ENCODE measurements at places on chromosomes 2 and 18.

DNA sequence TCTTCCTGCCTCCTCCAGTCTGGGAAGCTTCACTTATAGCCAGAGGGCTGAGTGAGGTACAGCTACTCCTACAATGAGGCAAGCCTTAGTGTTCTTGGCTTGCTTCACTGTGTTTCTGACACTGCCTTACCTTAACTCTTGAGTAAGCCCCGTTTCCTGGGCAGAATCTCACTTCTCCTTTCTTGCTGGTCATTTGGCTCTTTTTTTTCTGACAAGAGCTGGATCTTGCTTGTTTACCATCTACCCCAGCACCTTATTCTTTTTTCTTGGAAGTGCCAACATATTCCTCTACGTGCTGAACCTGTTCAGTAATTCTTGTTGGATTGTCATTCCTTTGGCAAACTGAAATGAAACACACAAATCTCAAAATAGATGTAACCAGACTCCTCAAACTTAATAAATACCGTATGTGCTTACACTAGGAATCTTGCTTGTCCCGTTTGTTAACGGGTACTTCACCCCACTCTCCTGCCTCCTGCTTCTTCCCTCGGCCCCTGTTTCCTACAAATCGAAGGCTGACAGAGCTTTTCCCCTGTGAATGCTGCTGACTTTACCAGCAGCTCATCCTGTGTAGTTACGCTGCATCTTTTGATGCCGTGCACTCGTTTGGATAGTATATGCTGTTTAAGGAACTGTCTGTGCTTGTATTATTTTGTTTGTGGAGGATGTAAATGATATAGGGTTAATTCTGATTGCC lies 132.2 kb downstream of the FMNL2 start:
- no peak for DNase-seq

- DNase-seq, result no peak
Observed at GRCh38 chr2:231146665-231147064, 21.8 kb upstream of the HTR2B start.

DNA sequence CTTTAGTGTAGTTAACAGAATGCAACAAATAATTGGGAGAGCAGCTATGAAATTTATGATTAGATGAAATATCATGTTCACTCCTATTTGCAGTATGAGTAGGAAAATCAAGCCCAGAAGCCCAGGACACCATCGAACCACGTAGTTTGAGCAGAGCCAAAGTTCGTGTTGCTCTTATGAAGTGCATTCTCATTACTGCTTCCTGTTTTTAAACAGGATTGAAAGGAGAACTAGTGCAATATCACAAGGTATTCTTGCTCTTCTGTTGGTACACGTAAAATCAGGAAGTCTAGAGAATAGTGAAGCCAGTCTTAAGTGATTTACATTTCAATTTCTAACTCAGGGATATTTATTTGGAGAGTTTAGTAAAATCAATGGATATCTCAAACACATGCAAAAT lies 21.1 kb downstream of the ARHGAP15 start:
- no peak for DNase-seq

DNA sequence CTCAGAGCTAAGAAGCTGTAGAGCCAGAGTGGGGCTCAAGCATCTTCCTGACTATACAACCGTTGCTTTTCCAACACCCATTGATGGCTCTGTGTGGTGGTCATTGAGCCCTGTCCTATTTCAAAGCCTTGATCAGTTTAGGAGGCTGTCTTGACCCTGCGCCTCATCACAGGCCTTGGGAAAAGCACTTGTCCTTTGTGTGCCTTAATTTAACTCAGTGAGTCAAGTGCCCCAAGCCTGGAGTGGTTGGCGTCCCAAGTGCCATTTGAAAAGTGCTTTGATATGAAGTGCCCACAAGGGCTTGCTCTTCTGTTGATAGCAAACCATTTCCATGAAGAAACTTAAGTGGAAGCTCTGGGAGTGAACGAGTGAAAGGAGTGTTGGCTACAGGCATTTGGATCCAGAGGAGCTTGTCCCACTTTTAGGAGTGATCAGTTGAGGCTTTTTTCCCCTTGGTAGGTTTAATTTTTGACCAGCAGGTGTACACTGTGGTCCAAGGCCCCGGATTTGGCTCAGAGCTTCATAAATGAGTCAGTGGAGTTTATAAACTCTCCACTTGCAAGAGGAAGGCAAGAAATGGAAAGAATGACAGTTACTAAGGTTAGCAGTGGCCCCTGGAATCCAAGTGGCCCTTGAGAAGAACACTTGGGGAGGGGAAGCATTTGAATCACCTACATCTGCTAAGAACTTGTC lies 50.3 kb downstream of the ACTR2 start:
- DNase-seq, result no peak

DNA sequence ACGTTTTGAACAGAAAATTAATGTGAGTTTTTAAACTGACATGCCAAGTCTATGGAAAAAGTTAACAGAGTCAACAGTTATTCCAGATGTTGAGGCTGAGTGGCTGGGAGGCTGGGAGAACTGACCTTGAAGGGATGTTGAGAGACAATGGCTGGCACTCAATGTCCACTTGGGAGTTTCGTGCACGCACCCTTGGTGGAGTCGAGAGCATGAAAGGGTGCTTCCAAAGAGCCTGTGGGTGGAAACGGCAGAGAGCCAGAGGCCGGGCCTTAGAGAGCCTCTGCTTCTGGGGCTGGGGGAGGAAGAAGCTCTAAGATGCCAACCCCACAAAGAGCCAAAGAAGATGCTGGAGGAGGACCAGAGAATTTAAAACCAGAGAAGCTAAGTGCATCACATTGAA lies 63.4 kb upstream of the L3MBTL4 start:
- no peak for DNase-seq

- no peak for DNase-seq
Observed at GRCh38 chr2:150585221-150585971, 97.9 kb upstream of the RND3 start.

DNA sequence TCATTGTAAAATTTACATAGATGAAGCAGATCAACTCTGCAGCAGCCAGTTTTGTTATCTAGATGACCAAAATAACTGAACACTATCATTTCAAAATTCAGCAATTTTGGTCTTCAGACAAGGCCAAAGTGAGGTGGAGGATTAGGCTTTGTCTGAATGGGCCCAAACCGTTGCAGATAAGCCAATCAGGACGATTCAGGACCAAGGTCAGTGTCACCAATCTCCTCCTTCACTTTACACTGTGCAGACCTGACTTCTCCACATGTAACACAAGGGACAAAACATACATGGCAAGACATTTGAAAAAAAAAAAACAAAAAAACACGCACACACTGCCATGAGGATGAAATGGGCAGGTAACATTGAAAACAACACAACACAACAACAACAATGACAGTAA lies 211.2 kb downstream of the NAPG start:
- no peak for DNase-seq

DNA sequence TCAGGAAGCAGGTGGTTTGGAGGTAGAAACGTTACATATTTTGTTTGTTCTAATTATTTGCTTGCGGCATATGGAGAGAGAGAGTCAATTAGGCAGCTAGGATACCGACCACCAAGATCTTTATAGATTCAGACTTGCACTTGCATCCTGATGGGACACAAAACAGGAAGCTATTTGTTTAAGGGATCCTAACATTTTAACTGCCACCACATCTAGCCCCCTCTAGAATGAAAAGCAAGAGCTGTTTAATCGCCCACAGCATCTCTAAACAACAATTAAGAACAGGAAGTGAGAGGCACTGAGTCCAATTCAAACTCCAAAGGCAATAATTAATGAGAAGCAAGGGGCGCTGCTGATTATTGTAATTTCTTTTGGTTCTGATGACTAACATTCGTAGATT lies 182.0 kb upstream of the LINC00305 start:
- no peak for DNase-seq

- no peak for DNase-seq
Observed at GRCh38 chr2:85864654-85865053, 24.1 kb downstream of the ST3GAL5 start.

DNA sequence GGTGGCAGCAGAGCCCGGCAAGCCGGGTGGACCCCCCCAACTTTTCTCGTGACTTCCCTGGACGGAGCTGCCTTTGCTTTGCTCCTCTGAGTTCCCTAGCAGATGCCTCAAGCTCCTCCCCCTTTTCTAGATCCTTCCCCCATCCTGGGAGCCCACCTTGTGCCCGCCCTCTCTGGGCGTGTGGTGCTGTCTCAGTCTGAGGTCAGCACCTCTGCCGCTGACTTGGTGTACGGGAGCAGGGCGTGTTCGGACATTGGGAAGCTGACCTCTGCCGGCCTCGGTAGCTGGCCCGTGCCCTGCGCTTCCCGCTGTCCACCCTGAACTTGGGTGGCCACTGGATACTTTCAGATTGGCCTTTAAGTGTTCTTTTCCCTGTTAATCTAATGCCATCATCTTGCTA lies 19.6 kb upstream of the ESPNL start:
- no peak for DNase-seq

GRCh38 chr18:24926649-24927048 lies 425.3 kb downstream of the ZNF521 start:
- DNase-seq, result no peak

GRCh38 chr2:45908316-45909170 lies 257.1 kb downstream of the PRKCE start:
- no peak for DNase-seq

GRCh38 chr2:122627388-122627787 lies 871.9 kb downstream of the TSN start:
- no peak for DNase-seq

- no peak for DNase-seq
Observed at GRCh38 chr2:150532879-150533278, 45.4 kb upstream of the RND3 start.

DNA sequence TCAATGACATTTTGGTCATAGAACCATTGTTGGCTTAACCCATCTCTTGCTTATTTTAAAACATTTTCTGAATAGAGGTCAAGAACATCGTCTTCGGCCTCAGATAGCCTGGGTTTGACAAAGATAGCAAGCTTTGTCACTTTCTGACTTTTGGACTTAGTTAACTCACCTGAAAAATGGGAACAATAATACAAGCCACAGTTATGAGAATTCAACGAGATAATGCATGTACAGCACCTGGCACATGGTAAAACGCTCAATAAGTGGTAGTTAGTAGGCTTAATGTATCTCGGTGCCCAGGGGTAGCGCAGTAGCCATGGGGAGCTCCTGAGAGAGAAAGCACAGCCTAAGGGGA lies 446 bp upstream of the COPS7B start:
- DNase-seq, result no peak

- no peak for DNase-seq
Observed at GRCh38 chr18:57333940-57334339, 18.4 kb upstream of the ST8SIA3 start.

DNA sequence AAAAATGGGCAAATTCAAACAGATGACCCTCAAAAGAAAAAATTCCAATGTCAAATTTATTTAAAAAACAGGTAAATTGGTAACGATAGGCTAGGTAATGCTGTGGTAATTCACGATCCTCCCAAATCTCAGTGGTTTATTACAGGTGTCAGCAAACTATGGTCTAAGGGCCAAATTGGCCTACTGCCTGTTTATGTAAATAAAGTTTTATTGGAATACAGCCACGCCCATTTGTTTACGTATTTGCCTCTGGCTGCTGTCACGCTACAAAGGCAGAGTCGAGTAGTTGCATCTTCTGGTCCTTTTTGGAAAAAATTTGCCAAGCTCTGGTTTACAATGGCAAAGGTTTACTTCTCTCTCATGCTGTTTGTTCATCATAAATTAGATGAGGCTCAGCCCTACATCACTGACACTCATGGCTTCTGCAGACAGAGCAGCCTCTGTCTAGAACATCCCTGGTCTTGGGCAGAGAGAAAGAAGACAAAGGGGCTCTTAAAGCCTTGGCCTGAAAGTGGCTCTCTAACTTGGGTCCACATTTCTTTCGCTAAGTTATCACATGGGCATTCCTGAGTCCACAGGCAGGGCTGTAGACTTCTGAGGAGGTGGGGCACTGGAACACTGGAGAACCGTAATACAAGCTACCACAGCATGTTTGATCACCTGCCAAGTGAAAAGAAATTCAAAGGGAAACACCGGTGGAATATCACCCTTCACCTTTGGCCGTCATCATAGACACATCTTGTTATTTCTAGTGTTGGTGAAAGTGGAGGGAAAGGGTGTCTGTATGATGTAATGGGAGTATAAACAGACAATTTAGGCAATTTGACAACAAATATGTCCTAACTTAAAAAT lies 34.8 kb downstream of the SP110 start:
- no peak for DNase-seq

DNA sequence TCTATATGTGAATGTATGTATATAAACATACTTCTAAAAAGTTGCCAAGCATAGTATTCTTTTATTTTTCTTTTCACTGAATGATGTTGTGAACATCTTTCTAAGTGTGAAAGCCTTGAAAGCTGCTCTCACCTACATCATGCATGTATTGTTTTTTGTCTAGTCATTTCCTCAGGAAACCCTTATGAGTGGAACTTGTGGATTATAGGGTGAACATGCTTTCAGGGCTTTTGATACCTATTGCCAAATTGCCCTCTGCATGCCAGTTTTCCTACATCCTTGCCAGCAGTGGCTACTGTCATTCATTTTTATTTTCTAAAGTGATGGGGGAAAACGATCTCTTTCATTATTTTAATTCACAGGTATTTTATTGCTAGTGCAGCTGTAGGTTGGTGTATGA lies 78.3 kb downstream of the ADAM23 start:
- no peak for DNase-seq

DNA sequence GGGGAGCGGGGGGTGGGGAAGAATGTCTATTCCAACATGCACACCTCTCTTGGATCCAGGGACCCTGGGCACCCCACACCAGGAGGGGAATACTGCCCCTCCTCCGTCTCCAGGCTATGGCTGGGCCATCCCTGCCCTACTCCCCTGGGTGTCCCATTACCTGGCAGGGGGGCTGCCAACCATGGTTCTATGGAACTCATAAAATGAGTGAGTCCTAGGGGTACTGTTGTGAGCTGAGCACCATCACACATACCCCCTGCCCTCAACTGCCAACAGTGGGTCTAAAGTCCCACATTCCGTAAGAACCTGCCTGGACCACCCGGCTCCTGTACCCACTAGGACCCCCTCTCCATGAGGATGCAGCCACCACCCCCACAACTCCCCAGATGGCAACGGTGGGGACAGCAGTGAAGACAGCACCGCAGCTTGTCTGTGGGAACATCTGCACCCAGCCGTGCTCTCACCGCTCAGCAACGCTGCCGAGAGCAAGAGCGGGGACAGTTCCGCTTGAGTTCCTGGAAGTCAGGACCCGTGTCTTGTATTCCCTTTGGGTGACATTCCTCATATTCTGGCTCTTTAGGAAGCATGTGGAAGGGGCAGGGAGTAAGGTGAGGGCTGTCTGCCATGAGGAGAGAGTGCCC lies 41.5 kb downstream of the BIN1 start:
- DNase-seq, result no peak

- DNase-seq, result no peak
Observed at GRCh38 chr2:23285091-23285800, 99.7 kb upstream of the KLHL29 start.

DNA sequence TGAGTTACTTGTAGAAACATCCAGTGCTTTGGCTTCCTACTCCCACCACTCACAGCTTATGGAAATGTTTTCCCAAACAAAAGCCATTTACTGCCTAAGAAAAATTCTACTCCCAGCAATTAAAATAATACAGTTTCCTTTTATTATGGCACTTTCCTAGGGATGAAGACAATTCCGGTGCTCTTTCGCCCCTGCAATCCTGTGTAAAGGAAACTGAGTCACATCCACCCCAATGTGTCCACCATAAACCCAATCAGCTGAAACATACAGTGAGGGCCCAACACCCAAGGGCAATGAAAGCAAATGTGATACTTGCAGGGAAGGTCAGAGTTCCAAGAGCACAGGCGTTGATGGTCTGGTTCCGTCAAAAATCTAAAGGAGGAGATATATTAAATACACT lies 62.0 kb upstream of the ST3GAL5 start:
- DNase-seq, result no peak

Measured in CD4-positive, alpha-beta T cell (primary cell).